Fibroblast of mammary gland (primary cell): ENCODE measurements at places on chromosomes 1 and 21.

DNA sequence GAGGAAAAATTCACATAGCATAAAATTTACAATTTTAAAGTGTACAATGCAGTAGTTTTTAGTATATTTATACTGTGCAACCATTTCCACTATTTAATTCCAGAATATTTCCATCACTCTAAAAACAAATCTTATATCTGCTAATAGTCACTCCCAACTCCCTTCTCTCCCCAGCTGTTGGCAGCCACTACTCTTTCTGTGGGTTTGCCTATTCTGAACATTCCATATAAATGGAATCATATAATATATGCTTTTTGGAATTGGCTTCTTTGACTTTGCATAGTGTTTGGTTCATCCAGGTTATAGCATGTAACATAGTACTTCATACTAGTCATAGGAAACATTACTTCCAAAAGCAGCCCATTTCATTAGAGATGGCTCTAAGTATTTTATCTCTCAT is 25.0 kb upstream of the TMEM39B start:
- peak; percentile 33 for DNase-seq

- DNase-seq = peak; percentile 26
Observed at GRCh38 chr1:223628233-223629125, 37.0 kb downstream of the CAPN8 start.

- DNase-seq = no peak
Observed at GRCh38 chr1:30477588-30477987, 245.8 kb downstream of the MATN1 start.

- peak; percentile 42 for DNase-seq
Observed at GRCh38 chr1:172351346-172351745, 69.1 kb upstream of the C1orf105 start.

DNA sequence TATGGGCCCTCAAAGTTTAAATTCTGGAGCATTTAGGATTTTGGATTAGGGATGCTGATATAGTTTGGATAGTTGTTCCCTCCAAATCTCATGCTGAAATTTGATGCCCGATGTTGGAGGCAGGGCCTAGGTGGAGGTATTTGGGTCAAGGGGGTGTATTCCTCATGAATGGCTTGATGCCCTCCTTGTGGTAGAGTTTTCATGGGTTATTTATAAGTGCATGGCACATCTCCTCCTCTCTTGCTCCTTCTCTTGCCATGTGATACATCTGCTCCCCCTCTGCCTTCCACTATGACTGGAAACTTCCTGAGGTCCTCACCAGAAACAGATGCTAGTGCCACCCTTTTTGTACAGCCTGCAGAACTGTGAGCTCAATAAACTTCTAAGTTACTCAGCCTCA is 17.5 kb upstream of the NKAIN1 start:
- no peak for DNase-seq

- no peak for DNase-seq
Observed at GRCh38 chr1:83689921-83690868, 308.7 kb downstream of the TTLL7 start.

DNA sequence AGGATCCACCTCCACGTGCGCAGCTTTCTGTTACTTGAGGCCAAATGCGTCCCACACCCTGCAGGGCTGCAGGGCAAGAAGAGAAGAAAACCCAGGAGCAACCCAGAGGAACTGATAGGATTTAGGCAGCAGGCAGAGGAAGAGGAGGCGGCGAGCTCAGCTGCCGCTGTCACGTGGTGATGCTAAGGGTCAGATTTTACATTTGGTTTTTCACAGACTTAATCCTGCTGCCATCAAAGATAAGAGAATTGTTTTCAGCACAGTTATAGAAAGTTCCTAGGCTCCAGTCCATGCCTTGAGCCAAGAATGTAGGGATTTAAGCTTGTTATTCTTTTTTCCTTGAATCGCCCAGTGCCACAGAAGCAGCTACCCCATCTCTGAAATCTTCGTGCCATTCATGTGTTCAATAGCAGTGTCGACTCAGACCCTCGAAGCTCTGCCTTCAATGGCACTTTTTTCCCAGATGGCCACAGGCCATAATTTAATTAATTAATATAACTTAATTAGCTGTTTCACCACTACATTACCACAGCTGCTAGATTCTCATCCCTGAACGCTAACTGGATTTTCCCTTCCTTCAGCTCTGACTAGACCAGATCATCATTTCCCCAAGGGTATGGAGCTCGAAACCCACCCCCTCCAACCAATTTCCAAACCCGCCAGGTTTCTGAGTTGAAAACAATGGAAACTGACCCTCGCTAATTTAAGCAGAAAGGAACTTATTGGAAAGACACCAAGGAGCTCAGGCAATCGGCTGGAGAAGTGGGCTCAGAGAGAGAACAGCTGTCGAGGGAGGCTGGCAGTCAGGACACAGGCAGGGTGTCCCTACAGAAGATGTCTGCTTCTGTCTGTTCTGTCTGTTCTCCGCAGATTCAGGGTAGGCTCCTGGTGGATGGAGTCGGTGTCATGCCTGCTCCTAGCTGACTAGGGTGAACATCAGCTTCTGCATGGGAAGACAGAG is 36.2 kb downstream of the LDLRAP1 start:
- DNase-seq = no peak

DNA sequence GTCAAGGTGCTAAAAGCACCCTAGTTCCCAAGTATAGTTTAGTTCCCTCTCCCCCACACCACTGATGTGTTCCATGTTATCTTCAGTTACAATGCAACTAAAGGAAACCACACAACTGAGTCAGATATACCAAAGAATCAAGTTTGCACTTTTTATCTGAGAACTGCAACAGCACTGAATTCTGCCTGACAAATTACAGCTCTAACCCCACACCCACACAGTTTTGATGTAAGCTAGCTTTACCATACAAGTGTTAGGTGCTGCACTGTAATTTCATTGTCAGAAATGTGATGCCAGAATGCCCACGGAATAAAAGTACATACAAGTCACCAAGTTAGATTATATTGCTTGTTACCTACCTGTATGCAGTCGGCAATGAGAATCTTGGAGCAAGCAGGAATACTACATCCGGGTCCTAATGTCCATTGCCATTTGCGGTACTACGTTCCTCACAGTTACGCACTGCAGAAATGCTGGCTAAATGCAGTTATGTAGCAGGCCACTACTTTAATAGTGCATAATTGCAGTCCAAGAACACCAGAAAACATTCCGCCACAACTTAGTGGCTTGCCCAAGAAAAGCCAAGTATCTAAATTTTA is 12.1 kb downstream of the SFPQ start:
- DNase-seq = no peak

DNA sequence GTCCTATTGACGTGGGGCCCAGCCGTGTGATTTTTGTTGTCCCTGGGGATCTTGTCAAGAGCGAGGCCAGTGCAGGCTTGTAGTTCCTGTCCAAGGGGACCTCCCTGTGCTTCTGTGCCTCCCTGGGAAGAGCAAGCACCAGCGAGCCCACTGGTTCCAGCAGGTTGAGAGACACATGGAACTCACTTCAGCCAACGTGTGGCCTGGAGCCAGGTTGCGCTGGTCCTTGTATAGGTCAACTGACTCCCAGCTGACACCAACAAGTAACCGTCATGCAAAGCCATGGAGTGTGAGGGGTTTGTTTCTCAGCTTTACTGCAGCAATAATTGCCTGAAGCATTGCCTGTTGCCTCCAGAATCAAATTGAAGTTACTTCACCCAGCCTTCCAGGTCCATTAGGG is 63.0 kb downstream of the DISP3 start:
- no peak for DNase-seq

DNA sequence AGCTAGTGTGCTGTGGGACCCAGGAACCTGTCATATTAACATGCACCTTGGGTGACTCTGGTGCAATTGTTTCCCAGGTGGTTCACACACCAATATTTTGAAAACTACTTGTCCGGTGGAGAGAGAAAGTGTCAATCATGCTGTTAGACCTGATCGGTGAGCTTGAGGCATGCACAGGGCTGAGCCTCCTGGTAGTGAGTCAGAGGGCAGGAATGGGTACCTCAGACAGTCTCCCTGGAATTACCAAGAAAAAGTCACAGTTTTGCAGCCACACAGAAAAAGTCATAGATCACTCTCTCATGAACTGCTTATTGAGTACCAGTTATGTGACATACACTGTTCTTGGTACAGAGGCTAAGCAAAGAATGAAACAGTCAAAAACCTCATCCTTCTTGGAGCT is 140.1 kb upstream of the NFIA start:
- no peak for DNase-seq

GRCh38 chr1:149928401-149928724 is 760 bp upstream of the SF3B4 start:
- no peak for DNase-seq

DNA sequence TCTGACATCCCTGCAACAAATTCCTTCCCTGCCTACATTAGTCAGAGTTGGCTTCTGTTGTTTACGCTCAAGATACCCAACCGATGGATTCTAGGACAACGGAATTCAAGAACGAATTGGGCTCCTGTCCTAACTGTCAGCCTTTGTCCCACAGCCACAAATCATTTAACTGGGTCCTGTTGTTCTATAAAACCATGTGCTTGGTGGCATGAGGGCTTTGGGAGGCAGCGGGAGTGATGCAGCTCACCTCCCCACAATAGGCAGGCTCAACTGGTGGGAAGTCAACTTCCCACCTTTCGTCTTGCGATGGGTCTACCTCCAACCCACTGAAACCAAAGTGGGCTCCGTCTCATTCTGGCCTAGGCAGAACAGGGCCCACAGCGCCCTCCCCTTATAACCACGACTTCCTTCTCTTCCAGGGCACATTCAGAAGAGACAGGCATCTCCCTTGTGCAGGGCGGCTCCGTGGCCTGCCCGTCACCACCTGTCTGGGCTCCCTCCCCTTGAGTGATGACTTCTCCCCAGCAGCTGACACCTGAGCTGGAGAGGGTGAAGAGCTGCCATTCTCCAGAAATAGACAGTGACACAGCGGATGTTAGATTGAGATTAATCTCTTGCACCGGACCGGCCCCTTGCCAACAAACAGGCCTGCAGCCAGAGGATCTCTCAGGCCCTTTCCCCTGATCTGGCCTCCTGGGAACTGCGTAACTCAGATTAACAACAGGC is 26.5 kb downstream of the LRRC38 start:
- DNase-seq = no peak

DNA sequence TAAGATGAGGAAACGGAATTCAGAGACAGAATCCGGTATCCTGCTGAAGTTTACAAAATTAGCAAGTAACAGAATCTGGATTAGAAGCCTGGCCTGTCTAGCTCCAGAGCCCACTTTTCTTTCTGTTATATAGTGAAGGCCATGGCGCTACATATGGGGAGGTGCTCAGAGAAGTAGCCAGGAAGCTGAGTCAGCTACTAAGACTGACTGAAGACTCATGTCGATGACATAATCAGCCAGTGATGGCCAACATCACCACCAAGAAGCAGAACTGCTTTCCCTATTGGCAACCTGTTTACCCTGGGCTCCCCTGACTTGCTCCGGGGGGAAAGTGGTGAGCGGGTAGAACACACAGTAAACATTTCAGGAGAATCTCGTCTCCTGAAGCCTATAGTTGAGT is 18.8 kb downstream of the LRRC52 start:
- peak; percentile 27 for DNase-seq
